ENCODE measurements at places on chromosomes 5 and 9. TPM values are rescaled to one million over a fixed set of nuclear protein-coding genes. Genes with fewer than 3 reads are reported as not detected.
A peak's percentile ranks its signal among the peaks of the same experiment; 100 is the strongest.

- no peak for ATAC-seq
These were observed 79.3 kb upstream of the ITGA1 start for GRCh38 chr5:52708463-52708862.

DNA sequence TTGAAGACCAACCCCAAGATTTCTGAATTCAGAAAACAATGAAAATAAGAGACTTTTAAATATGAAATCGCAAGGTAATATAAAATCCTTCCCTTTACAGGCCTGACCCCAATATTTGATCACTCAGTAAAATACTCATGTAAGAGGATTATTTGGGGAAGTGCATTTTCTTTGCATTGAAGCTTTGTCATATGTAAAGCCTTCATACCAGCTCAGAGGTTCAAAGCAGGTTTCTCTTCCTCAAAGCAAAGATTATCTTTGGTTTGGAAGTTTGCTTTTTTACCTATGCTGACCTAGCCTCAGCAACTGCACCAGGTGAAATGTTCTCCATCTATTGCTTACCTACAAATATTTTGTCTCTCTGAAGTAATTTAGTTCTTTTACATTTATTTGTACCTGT lies 106.5 kb upstream of the PARP8 start:
- no peak for ATAC-seq

DNA sequence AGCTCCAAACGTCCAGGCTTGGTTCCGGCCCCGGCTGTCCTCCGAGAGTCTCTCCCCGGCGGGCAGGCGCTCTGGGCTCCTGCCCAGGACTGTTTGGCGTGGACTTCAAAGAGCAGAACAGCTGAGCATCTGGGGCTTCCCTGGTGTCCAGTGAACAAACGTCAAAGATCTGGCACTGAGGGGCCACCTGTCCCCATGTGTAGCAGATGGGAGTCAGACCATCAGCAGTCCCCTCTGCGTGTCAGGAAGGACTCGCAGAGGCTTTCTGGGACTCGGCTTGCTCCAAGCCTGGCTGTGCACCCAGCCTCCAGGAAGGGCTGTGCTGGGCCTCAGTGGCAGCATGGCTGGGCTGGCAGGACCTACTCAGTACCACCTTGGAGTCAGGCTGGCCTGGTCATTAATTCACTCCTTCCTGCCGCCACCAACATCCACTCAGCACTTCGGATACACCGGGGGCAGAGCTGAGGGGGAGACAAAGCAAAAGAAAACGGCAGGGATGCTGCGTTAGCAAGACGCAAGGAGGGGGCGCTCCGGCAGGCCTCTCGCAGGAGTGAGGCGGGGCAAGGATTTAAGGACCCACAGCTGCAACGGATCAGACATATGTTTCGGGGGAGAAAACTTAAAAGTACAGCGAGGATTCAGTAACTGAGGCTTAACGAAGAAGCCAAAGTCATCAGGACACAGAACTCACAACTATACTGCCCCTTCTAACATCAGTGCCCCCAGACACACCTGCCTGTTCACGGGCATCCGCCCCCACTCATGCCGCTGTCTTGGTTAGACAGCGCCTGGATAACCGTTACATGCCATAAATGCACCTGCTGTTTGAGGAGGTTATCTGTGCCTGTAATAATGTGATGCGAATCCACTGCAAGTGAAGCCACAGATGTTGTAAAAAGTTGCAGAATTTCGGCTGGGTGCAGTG lies 164.5 kb upstream of the PHYKPL start:
- ATAC-seq: no peak

DNA sequence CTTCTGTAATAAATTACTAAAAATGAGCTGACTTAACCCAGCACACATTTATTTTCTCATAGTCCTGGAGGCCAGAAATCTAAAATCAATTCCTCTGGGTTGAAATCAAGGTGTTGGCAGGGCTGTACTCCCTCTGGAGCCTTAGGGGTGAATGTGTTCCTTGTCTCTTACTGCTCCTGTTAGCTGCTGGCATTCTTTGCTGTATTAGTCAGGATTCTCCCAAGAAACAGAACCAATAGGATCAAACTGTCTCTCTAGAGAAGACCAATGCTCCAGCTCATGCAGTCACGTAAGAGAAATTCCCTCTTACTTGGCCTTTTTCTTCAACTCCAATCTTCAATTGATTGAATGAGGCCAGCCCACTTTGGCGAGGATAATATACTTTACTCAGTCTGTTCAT lies 15.3 kb upstream of the CD180 start:
- ATAC-seq: no peak

- ATAC-seq: no peak
These were observed 562.9 kb upstream of the FTMT start for GRCh38 chr5:121288781-121289180.

GRCh38 chr5:141050622-141051520 lies at the start of gene PCDHB1:
TSS of gene PCDHB1 (plus strand) at chr5:141051374. CDS start at chr5:141051471, 97 bp downstream.
- ATAC-seq: no peak

GRCh38 chr5:43000111-43000840 lies 39.8 kb downstream of the ANXA2R start:
- no peak for ATAC-seq

GRCh38 chr5:171484460-171484899 lies 65.0 kb downstream of the FGF18 start:
- ATAC-seq: peak; percentile 11

MARCOL gene
- total RNA-seq: not detected
